ENCODE measurements at places on chromosomes 3 and 15. TPM values are rescaled to one million over a fixed set of nuclear protein-coding genes. Genes with fewer than 3 reads are reported as not detected.

Gene LTK
- not detected for total RNA-seq

Gene ERC2
- 0.19 TPM for total RNA-seq

Gene CMTM8
- 4.8 TPM for total RNA-seq

Gene INO80
- total RNA-seq: 33.1 TPM

Gene CPNE9
- 0.17 TPM for total RNA-seq

Gene TMC3
- not detected for total RNA-seq

Gene RTP4
- 3.0 TPM for total RNA-seq

Gene LACTB
- total RNA-seq: 18.1 TPM

Gene FMN1
- total RNA-seq: not detected

Gene INSYN1
- not detected for total RNA-seq

Gene LRRC31
- not detected for total RNA-seq

Gene REC114
- total RNA-seq: not detected

Gene HCN4
- total RNA-seq: not detected

Gene MAP6D1
- 2.1 TPM for total RNA-seq

Gene SCN5A
- total RNA-seq: not detected

Gene ROPN1B
- total RNA-seq: not detected

Gene TRNT1
- 55.7 TPM for total RNA-seq

Gene GRAMD2A
- total RNA-seq: 0.21 TPM

Gene CHRNA3
- total RNA-seq: not detected

Gene OSBPL10
- total RNA-seq: 14.5 TPM

Gene ROPN1
- not detected for total RNA-seq

DNA sequence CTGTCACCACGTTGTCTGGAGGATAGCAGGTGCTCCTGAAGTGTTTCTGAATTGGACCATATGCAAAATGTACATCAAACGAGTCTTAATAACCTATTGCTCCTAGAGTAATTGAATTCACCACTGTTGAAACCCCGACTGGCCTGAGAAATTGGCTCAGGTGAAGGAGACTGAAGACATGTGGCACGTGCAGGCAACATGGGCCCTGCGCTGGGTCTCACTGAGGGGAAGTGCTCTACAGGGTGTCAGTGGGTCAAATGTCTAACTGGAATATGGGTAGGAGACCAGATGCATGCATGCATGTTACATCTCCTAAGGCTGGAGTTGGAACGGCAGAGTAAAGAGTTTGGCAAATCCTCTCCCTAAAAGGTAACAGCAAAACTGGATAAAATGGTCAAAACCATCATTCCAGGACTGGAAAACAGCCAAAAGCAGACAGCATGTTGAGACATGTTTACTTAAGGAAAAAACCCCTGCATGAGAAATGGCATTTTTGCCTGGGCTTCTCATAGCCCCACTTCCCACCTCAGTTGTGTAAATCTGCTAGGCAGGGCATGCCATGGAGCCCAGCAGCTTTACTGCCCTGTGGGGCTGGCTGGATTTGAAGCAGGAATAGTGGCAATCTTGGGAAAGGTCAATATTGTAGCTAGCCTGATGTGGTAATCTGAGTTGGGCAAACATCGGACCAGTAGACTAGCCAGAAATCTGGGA lies 131.3 kb downstream of the TJP1 start:
- DNase-seq: no peak

- peak; percentile 92 for DNase-seq
Observed at GRCh38 chr3:121660356-121661171, at the start of gene HCLS1. TSS of gene HCLS1 (minus strand) at chr3:121660903. CDS start at chr3:121658347, 2,556 bp downstream.

DNA sequence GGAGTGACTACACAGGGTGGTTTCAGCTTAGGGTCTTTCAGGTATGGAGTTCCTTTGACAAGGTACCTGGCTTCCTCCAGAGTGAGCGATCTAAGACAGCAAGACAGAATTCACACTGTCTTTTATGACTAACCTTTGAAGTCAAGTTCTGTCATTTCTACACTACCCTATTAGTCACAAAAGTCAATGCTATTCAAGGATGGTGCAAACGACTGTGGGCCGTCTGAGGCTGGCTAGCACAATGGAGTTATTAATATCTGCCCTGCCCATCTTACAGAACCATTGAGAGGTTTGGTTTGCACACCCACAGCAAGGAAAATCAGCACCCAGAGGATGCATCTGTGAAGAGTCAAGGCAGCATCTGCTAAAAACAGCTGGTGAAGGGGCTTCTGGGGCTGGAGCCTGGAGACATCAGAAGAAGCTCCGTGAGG lies 62.9 kb upstream of the XCR1 start:
- DNase-seq: no peak

DNA sequence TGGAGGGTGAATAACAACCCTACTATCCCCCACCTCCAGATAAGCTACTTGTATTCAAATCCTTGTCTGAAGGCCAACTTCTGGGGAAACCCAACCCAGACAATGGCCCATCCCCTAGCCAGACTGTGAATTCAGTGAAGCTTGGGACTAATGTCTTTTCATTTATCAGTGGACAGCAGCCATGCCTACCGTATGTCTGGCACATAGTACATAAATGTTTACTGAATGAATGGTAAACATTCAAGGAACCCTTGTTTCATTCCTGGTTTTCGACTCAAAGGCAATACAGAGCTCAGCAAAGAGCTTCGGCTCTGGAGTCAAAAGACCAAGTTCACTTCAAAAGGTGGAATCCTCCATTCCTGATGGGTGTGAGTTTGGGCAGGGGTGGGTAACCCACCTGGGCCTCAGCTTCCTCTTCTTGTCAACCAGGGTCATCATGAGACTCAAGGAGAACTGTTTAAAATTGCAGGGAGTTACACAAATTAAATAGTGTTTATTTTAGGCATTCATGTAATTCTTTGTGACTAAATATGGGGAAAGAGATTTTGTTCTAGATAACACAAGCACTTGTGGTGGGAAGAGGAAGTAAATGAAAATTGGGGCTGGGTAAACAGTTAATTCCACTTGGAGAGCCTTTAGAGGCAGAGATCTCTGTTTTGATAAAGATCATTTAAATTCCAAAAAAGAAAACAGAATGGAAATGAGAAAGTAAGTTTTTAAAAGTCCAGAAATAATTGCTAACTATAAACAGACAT lies 303.7 kb upstream of the WNT5A start:
- no peak for DNase-seq

- DNase-seq: no peak
Observed at GRCh38 chr3:115448851-115449250, 174.5 kb upstream of the GAP43 start.

- DNase-seq: no peak
Observed at GRCh38 chr3:130395916-130396315, 50.4 kb downstream of the COL6A5 start.

GRCh38 chr3:171851660-171852058 lies 8.5 kb downstream of the TMEM212 start:
- DNase-seq: no peak

GRCh38 chr15:32682569-32682968 lies 35.2 kb upstream of the GREM1 start:
- DNase-seq: no peak

DNA sequence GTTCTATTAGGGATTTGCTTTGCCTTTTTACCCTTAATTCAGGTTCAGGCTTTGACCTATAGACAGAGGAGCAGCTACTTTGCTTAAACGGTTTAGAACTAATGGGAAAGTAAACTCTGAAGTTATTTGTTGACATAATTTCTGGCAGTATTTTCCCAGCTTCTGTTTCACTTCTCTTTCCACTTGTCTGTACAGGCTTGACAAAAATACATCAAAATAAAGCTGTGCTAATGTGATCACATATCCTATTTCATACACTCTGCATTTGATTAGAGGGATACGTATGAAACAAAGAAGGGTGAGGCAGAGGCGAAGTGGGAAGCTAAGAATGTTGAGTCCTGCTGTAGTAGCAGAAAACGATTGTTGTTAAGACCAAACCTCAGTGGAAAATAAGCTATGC lies 389.1 kb upstream of the RARB start:
- DNase-seq: no peak

- DNase-seq: peak; percentile 71
Observed at GRCh38 chr15:67175643-67176071, 78.8 kb downstream of the AAGAB start.

- DNase-seq: no peak
Observed at GRCh38 chr15:79682851-79683288, 213.9 kb downstream of the MTHFS start.

- no peak for DNase-seq
Observed at GRCh38 chr15:70796516-70797310, 33.4 kb upstream of the UACA start.

DNA sequence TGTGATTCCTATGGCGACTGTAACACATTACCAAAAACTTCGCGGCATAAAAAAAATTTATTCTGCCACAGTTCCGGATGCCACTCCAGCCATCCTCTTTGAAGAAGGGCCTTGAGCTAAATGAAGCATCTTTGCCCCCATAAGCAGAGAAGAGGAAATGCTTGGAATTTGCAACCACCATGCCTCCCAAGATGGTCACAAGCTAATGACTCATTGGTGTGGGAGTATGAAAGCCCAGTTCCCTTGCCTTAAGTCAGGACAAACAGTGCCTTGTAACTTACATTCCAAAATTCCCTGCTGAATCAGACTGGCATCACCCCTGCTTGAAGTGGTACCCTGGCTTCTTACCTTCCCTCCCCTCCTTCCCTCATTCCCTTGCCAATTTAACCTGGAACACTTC lies 1077.4 kb downstream of the EPHA3 start:
- DNase-seq: no peak

GRCh38 chr15:23736033-23736673 lies 49.0 kb upstream of the NDN start:
- no peak for DNase-seq

- DNase-seq: no peak
Observed at GRCh38 chr15:43278869-43279268, 12.1 kb upstream of the TGM5 start.

- DNase-seq: no peak
Observed at GRCh38 chr3:94301366-94301765, 238.5 kb downstream of the NSUN3 start.

DNA sequence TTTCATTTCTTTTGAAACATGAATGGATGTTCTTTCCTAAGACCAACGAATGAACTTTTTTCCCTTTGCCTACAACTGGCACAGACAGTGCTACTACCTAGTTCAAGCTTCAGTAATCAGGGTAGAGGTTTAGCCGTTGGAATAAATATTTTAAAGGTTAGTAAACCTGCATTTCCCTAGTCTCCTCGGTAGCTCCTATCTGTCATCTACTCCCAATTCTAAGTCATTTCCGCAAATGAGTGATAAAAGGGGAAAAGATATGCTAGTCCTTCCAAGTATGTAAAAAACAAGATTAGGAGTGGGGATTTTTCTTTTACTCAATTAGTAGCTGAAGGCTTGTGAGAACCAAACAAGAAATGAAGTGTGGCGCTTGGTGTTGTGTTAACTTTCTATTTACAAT lies 15.2 kb downstream of the SLTM start:
- DNase-seq: no peak

GRCh38 chr3:74344865-74345440 lies 269.5 kb downstream of the CNTN3 start:
- no peak for DNase-seq

- no peak for DNase-seq
Observed at GRCh38 chr3:117557464-117558090, 848.0 kb downstream of the TUSC7 start.

GRCh38 chr3:38739396-38739689 lies 76.7 kb downstream of the SCN10A start:
- DNase-seq: no peak

DNA sequence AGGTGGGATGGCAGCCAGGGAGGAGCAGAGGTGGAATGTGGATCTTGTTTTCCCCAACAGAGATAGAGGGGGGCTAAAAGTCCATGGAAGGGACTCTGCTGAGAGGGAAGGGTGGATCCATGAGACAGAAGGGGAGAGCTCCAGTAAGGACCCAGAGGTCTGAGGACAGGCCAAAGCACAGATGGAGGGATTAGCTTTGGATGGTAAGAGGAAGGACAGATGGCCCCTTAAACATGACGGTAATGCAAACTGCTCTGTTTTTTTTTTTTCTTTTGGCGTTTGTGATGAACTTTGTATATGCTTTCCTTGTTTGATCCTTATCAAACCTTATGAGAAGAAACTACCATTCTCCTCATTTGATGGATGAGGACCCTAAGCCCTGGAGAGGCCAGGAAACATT lies 96.2 kb downstream of the IGF1R start:
- DNase-seq: no peak

DNA sequence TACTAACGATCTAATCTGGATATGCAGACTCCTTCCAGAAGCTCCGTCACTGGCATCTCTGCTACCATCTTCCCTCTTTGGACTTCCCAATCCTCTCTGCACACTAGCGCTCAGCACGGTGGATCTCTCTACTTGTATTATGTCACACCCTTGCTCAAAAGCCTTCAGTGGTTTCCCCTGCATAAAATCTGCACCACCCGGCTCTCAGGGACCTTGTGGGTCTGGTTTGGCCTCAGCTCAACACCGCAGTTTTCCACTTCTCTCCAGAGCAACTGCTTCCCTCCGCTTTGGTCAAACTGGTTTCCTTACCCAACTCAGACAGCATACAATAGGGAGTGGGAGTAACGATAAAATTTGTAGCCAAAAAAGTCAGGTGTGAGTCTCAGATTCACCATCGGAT lies 30.7 kb upstream of the HES1 start:
- no peak for DNase-seq

- DNase-seq: no peak
Observed at GRCh38 chr15:93759629-93760028, 471.7 kb upstream of the MCTP2 start.

- no peak for DNase-seq
Observed at GRCh38 chr3:186989429-186989828, 59.1 kb downstream of the ST6GAL1 start.

- DNase-seq: no peak
Observed at GRCh38 chr3:109985943-109986555, 648.7 kb upstream of the DPPA4 start.

GRCh38 chr3:197329382-197329781 lies 31.0 kb upstream of the DLG1 start:
- DNase-seq: no peak

- DNase-seq: no peak
Observed at GRCh38 chr15:97248376-97248775, 712.1 kb upstream of the ARRDC4 start.

- DNase-seq: no peak
Observed at GRCh38 chr15:27196691-27197090, 225.7 kb downstream of the GABRG3 start.

- DNase-seq: no peak
Observed at GRCh38 chr3:122691195-122691594, 10.6 kb downstream of the PARP14 start.

- DNase-seq: no peak
Observed at GRCh38 chr3:179710079-179710478, 57.2 kb downstream of the USP13 start.

DNA sequence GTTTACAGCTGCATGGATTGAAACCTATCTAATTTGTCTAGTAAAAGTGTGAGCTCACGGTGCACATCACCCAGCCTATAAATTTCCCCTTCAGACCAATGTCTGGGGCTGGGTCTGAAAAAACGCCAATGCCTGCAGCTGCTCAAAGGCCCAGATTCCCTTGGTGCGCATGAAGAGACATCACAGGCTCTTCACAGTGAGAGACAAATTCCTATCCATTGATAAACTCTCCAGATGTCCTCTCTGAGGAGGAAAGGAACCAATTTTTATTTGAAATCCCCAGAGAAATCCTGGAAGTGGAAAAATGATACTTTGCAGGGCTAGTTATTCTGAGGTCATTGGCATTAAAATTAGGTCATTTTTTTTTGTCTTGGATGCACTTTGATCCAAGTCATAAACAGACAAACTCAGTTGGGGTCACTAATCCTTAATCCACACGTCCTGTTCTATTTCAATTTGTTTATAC lies 360.5 kb downstream of the EPHA3 start:
- no peak for DNase-seq

GRCh38 chr3:140022066-140022770 lies 87.2 kb downstream of the CLSTN2 start:
- DNase-seq: no peak

GRCh38 chr15:52790169-52790708 lies at the start of gene ONECUT1:
TSS of gene ONECUT1 (minus strand) at chr15:52790336. CDS start at chr15:52789884, 452 bp downstream.
- DNase-seq: peak; percentile 85

- DNase-seq: no peak
Observed at GRCh38 chr15:80967451-80967850, 22.2 kb downstream of the MESD start.

All from activated CD4-positive, alpha-beta T cell treated with anti-CD3 and anti-CD28 coated beads, Interleukin-2, amount 10 ng/mL, durations not matched to agents 24 days and 14 days (primary cell).